ENCODE measurements at places on chromosomes 12 and 14.

- no peak for DNase-seq
Measured at GRCh38 chr14:65084554-65085505, 17.5 kb downstream of the MAX start.

DNA sequence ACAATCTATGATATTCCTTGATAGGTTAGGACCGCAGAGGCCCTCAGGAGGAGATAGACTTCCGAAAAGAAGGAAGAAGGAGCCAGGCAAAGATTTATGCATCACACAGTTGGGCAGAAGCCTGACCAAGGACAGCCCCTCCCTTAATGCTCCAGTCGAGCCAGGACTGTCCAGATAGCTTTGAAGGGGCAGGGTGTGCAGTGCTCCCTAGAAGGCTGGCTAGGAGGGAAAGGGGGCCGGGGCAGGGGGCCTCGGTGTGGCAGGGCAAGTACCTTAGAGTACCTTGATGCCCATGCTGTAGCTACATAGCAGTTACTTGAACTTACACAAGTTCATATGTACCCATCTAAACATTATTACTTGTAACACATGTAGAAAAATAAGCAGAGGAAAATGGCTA, 94.7 kb upstream of the NOS1 start:
- DNase-seq: no peak

- DNase-seq: no peak
Measured at GRCh38 chr12:29428633-29429032, 47.7 kb upstream of the ERGIC2 start.

DNA sequence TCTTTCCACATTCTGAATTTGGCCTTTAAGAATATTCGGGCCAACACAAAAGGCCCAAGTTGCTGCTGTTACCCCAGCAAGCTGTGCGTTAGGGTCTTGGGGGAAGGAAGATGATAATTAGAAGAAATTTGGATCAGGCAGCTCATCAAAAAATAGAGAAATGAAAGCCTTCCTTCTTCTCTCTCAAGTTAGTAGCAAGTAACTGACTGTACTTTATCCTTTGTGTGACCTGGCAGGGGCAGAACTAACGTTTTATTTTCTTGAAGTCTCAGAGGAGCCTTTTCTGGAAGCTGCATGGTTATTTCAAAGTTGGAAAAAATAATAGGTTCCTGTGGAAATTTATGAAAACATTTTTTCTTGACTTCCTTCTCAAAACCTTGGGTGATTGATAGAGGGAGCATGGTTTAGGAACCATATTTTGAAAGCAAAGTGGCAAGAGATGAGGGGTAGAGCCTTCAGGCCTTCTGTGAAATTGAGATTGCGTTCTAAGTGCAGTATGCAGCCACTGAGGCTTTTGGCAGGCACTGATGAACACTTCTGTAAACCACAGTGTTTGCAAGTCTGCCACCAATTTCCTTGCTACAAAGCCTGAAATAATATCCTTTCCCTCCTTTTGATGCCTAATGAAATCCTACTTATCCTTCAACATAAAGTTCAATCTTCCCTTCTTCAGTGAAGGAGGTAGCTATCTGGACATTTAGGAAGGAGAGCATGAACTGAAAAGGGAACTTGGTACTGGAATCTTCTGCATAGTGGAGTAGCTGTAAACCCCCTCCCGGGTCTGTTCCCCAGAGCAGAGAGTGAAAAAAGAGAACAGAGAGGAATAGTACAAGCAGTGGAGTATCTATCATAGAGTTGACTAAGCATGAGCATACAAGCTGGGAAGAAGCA, 123.2 kb downstream of the FGD4 start:
- no peak for DNase-seq

DNA sequence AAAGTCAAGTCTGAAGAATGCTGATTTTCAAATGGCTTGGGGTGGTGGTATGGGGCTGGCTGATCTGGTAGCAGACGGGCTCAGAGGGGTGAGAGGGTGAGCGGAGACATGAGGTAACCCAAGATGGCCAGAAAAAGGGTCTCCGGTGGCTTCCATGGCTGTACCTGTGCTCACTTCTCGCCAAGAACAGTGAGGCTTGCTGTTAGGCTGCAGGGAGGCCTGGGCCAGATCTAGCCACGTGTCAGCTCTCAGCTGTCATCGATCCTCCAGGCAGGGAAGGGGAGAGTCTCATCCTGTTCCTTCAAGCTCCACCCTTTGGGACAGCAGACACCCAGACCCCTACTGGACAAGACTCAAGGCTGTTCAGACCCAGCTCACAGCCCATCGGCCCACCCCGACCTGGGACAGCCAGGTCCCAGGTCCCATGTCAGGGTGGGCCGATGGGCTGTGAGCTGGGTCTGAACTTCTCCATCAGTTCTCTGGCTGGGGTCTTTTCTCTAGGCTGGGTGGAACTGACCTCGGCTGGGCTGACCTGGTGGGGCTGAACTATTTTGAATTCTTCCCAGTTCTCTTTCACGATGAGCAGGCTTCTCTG, 9.0 kb downstream of the LRTM2 start:
- no peak for DNase-seq

DNA sequence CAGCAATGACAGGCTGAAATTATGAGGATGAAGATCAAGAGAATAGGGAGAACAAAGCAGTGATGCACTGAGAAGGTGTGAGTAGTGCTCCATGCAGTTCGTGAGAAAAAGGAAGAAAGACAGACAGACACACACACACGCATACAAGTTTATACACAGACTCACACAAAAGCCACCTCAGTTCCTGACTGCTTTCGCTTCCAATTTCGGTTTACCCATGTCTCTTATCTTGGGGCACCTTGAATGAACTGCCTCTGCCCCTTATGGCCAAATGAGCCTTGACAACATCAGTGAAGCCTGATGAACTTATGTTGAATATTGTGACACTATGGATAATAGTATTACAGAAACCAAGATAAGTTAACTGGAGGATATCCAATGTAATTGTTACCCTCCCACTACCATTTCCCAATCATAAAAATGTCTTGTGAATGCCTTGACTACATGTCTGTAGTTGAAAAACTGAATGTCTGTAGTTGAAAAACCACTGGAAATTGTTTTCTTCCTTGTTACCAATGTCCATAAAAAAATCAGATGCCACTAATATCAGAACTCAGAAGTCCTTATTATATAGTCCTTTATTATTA, 380.4 kb upstream of the DDHD1 start:
- DNase-seq: no peak

- no peak for DNase-seq
Measured at GRCh38 chr12:42790761-42791151, 201.2 kb upstream of the PRICKLE1 start.

GRCh38 chr14:86852530-86852929, 1140.5 kb downstream of the GALC start:
- no peak for DNase-seq

GRCh38 chr14:105433161-105433605, 13.6 kb downstream of the MTA1 start:
- no peak for DNase-seq

- no peak for DNase-seq
Measured at GRCh38 chr12:99253068-99253467, 394.5 kb upstream of the GARIN6 start.

DNA sequence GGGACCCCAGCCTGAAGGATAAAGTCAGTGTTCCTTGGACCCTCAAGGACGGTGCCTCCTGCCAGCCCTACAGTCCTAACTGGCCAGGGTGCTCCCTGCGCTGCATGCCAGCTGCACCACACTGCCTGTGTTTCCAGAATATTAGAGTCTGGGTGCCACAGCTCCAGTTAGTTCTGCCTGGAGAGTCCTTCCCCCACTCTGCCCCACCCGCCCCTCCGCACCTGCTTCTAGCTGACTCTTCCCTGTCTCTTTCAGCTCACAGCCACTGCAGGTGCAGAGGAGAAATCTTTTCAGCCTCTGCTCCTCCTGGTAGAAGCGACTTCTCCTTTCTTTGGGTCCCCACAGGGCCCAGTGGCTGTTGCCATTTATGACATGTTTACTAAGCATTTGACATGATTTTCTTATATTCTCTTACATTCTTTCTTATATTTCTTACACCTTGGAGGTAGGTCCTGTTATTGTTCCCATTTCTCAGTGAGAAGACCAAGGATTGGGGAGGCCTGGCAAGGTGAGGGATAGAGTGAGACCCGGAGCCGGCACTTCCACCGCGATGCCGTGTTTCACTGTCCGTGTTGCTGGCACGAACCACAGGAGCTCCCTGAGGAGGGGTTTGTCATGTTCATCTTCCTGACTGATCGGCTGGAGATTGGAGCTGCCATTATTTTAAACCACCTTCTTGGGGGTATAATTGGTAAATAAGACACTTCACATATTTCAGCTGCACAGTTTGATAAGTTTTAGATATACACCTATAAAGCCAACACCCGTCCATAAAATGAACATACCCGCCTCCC, 29.4 kb downstream of the SYNE3 start:
- no peak for DNase-seq

DNA sequence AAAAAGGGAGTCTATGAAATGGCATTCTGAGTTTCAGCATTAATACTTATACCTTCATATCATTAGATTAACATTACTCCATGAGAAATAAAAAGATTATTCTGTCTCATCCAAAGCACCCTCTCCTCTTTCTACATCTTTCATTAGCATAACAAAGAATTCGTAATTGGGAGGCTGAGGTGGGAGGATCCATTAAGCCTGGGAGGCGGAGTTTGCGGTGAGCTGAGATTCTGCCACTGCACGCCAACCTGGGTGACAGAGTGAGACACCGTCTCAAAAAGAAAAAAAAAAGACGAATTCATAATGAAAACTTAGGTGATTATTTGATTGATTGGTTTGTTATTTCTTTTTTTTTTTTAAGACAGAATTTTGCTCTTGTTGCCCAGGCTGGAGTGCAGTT, 1.8 kb upstream of the CDK17 start:
- DNase-seq: no peak

DNA sequence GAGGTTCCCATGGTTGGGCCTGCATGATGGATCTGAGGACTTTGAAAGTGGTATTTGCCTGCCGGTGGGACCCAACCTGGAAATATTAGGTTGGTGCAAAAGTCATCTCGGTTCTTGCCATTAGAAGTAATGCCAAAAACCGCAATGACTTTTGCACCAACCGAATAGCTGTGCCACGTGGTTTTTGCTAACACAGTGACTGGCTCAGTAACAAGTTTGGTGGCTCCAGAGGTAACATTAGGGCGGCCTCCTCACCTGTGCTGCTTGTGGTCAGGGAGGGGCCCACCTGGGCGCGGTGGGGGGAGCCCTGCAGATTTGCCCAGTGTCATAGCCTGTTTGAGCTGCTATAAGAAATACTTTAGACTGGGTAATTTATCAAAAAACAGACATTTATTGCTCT, 1.8 kb downstream of the BDKRB2 start:
- DNase-seq: no peak

DNA sequence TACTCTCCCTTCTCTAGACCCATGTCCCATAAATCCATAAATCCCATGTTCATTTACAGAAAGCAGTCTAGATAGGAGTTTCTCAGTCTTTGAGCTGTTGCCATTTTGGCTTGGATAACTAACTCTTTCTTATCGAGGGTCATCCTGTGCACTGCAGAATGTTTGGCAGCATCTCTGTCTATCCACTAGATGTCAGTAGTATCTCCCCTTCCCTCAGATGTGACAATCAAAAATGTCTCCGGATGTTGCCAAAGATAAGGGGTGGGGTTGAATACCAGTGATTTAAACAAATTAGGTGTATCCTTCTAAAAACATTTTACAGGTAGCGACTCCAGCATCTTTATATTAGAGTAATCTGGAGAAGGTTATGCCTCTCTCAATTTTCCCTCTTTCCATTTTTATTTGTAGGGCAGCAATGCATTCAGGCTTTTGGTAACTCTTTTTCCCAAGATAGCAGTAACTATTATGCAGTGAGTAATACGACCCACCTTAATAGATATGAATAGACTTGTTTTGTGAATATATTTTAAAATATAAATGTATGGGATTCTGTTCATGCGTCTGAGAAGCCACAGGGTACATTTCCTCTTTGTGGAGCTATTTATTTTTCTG, 100.7 kb downstream of the LRRK2 start:
- DNase-seq: no peak

DNA sequence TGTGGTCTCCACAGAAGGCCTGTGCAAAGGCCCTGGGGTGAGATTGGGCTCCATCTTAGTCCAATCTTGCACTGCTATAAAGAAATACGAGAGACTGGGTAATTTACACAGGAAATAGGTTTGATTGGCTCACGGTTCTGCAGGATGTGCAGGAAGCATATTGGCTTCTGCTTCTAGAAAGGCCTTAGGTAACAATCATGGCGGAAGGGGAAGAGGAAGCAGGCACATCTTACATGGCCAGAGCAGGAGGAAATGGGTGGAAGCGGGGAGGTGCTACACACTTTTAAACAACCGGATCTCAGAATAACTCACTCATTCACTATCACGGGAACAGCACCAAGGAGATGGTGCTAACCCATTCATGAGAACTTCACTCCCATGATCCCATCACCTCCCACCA, 55.4 kb downstream of the FAR2 start:
- no peak for DNase-seq

DNA sequence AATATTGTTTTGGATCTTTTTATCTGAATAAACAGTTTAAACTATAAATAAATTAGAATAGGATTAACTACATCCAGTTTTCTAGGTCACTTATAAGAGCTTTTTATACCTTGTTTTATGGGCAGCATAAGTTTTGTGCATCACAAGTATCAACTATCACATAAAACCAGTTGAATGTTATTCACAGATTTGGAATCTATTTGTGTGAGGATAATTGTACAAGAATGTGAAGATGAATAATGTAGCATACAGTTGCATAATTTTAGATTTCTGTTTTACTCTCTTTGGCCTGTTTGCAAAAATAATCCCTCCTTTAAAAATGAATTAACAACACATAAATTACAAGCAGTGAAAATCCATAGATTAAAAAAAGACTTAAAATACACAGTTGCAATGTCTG, 88.8 kb downstream of the SCFD1 start:
- DNase-seq: no peak

Data from nucleus accumbens (tissue), 56 donors.